ENCODE measurements at places on chromosomes 4 and X. TPM values are rescaled to one million over a fixed set of nuclear protein-coding genes. Genes with fewer than 3 reads are reported as not detected.

CXCL13 gene
- not detected for total RNA-seq

GAGE12E gene
- total RNA-seq: not detected

CT47B1 gene
- not detected for total RNA-seq

AKAP14 gene
- not detected for total RNA-seq

GPRASP1 gene
- 1.7 TPM for total RNA-seq

TCP11X2 gene
- not detected for total RNA-seq

TMEM271 gene
- not detected for total RNA-seq

MAGEA4 gene
- total RNA-seq: not detected

CENPVL1 gene
- total RNA-seq: not detected

GAB3 gene
- 1.9 TPM for total RNA-seq

NLGN3 gene
- total RNA-seq: 0.18 TPM

IL15 gene
- total RNA-seq: 5.8 TPM

Data from IMR-90 (cell line).